Mesothelial cell of epicardium (in vitro differentiated cells): ENCODE measurements at places on chromosomes 3 and 15.

DNA sequence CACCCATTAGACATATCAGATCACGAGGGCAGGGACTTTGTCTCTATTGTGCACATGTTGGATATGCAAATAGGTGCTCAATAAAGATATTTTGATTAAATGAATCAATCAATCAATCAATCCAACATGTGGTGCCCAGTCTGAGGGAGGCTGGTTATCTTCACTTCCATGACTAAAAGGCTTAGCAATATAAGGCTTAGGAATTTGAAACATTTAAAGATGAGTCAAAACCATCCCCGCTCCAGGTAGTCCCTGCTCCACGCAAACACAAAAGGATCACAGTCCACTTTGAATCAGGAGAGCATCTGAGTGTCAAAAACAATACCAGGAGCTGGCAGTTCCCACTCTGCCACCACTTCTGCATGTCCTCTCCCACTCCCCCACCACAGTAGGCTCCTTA is 25.8 kb upstream of the PRICKLE2 start:
- DNase-seq = no peak

GRCh38 chr3:58129041-58129770 is 81.6 kb downstream of the DNASE1L3 start:
- DNase-seq = no peak

- DNase-seq = no peak
Measured at GRCh38 chr15:65837301-65838294, 31.7 kb upstream of the RAB11A start.

DNA sequence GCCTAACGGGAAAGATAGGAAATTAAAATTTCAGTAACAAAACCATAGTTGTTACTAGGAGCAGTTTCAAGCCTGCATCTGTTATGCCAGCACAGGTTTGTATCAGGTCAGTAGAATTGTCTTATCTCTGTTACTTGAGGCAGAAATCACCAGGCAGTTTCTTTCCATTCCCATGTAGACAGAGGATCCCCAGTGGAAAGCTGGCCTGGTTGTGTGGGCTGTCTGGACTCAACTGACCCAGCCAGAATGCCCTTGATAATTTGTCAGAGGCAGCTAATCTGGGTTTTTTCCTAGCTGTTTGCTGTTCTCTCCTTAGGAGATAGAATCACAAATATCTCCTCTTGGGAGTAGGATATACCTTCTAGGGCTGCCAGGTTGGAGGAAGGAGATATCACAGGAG is 1044.7 kb downstream of the IGSF11 start:
- no peak for DNase-seq

DNA sequence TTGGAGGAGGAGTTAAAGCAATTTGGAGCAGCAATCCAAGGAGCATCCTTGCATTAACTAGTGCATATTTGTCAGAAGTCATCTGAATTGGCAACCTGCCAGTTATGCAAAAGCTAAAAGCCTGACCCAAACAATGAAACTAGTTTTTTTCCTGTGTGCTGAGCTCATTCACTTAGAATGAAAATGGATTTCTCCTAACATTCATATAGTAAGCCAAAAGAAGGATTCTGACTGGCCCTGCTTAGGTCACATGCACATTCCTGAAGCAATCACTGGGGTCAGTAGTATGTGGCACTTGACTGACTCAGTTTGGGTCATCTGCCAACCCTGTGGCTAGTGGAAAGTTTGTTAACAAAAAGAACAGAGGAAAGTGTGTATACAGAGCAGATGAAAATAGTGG is 30.5 kb downstream of the OXSM start:
- no peak for DNase-seq

GRCh38 chr15:66653398-66653797 is 48.6 kb upstream of the SMAD6 start:
- no peak for DNase-seq

- DNase-seq = no peak
Measured at GRCh38 chr3:72664184-72664975, 183.9 kb downstream of the SHQ1 start.

- no peak for DNase-seq
Measured at GRCh38 chr15:68694111-68694510, 115.3 kb downstream of the CORO2B start.

GRCh38 chr3:100709842-100710260 is 557 bp downstream of the TFG start:
- peak; percentile 44 for DNase-seq

GRCh38 chr3:101813817-101814440 is 34.9 kb downstream of the NXPE3 start:
- DNase-seq = no peak

- DNase-seq = no peak
Measured at GRCh38 chr3:171648069-171648468, 162.2 kb downstream of the PLD1 start.

DNA sequence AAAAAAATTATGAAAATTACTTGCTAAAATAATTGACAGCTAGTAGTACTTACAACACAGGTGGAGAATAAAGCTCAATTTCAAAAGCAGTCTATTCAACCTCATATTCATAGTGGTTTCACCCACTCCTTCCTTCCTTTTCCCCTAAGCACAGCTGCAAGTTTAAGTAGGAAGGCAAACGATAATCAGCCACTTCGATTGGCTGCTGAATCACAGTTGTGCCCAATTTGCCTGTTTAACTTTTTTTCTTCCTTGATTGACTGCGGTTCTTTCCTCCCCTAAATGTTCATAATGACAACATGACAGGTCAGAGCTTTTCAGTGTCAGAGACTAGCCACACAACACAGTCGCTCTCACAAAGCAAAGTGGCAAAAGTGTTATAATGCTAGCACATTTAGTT is 468.0 kb upstream of the GBE1 start:
- DNase-seq = no peak

DNA sequence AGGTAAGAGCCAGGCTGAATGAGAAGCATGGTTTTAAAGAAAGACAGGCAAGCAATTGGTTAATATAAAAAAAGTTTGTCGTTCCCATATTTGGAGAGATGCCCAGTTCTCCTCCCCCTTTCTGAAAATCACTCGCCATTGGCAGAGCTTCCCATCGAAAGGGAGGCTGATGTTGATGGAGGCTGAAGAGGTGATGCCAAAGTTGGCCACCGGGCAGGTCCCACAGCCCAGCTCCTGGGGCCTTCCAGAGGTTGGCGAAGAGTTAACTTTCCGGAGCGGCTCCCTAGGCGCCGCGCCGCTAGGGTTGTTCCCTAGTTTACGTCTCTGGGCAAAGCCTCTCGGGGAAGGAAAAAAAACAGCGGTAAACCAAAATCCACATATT is 793 bp downstream of the PCOLCE2 start:
- DNase-seq = peak; percentile 47

GRCh38 chr3:193897288-193897687 is 238.7 kb upstream of the HES1 start:
- no peak for DNase-seq

DNA sequence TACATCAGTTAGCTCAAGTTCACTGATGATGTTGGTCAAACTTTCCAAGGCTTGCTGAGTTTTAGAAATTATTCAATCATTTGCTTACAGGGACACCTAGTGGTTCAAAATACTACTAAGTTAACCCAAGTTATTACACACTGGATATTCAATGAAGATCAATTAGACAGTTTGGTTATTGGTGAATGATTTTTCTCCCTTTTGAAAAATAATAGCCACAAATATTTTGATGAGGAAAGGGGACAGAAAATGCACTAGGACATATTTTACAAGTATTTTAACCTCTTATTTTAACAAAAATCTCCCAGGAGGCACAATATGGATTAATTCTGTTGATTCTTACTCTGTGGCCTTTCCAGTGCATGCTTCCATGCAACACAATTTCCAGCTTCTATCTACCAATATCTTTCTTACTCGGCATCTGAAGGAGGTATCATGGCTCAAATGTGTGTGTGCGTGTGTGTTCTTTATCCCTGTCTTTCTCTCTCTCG is 20.1 kb upstream of the GOLGA6L2 start:
- DNase-seq = no peak

- DNase-seq = no peak
Measured at GRCh38 chr3:152385761-152386160, 117.0 kb downstream of the MBNL1 start.

GRCh38 chr15:62824111-62825015 is 218.2 kb upstream of the TPM1 start:
- no peak for DNase-seq

DNA sequence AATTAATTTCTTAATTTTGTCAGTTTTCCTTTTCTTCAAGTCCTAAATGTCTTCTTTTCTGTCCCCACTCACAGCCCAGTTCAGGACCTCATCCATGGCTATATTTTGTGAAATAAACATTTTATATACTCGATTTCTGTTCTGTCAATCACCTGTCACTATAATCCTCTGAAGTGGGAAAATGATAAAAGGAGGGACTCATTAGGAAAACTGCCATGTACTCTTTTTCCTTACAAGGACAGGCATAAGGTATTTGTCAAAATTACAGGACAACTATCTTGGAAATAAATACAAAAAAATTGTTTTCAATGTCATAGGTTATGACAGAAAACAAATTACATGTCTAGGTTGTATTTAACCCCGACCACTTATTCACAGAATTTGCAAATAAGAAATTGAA is 240.1 kb upstream of the CBLB start:
- DNase-seq = no peak

DNA sequence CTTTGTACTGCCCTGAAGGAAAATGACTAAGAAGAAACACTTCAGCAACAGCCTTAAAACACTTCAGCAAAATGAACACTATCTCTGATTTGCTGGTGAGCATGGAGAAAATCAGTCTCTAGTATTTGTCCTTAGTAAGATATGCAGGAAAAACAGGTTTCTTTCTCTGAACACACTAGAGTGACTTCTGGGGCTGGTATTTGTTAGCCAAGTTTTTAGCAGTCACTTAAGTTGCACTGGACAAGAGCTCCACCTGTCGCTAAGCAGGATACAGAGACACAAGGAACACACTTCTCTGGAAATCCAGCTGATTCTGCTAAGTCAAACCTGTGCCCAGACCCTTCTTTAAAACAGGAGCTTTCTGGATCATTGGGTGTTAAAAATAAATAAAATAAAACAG is 65.3 kb downstream of the CHAC1 start:
- DNase-seq = no peak

- DNase-seq = no peak
Measured at GRCh38 chr15:92527197-92527596, 128.4 kb downstream of the FAM174B start.

DNA sequence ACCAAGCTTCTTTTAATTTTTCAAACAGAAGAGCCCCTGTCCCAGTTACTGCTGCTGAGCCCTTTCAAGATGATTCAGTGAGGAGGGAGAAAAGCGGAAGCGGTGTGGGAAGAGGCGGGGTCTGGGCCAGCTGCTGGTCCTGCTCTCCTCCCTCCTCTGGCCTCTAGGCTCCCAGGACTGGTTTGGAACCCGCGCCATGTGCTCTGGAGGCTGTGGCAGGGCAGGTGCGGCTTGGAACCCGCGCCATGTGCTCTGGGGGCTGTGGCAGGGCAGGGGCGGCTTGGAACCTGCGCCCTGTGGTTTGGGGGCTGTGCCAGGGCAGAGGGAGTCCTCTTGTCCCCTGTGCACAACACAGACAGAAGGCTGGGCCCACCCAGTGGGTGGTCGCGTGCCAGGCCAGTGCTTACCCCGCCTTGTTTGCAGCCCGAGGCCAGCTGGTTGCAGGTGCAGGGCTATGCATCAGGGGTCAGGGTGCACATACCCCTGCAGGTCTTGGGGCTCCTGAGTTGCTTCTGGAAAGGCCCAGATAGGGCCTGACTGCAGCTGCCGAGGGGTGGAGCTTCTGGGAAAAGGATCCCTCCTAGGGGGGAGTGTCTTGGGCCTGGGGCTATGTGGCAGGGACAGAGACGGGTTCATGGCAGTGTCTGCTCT is 12.2 kb downstream of the ALG1L2 start:
- no peak for DNase-seq

DNA sequence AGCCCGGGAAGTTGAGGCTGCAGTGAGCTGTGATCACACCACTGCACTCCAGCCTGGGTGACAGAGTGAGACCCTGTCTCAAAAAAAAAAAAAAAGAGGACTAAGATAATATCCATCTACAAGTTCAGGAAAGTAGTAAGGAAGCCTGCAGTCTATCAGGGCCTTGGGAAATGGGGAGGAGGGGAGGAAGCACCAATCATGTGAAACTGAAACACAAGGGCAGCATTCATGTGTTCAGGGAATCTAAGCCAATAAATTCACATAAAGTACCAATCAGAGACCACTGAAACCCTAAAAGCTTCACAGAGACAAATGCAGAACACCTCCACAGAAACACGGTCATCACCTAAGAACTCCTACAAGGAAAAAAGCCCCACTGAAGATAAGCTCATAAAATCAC is 22.9 kb upstream of the HHATL start:
- DNase-seq = no peak

DNA sequence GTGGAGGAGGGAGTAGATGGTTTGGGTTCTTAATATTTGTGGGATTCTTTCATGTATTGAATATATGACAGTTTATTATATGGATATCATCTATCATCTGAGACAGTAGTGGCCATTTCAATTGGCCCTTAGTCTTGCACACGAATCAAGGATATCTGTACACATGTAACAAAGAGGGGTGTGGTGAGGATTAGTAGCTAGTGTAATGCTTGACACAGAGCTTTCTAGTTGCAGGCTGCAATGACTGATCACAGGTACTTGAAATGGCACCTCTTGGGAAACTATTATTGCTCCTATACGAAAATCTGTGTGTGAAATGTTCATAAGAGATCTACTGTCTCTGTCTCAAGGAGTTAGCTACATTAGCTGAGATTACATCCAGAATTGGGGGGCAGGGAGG is 12.8 kb downstream of the TM4SF1 start:
- DNase-seq = no peak

DNA sequence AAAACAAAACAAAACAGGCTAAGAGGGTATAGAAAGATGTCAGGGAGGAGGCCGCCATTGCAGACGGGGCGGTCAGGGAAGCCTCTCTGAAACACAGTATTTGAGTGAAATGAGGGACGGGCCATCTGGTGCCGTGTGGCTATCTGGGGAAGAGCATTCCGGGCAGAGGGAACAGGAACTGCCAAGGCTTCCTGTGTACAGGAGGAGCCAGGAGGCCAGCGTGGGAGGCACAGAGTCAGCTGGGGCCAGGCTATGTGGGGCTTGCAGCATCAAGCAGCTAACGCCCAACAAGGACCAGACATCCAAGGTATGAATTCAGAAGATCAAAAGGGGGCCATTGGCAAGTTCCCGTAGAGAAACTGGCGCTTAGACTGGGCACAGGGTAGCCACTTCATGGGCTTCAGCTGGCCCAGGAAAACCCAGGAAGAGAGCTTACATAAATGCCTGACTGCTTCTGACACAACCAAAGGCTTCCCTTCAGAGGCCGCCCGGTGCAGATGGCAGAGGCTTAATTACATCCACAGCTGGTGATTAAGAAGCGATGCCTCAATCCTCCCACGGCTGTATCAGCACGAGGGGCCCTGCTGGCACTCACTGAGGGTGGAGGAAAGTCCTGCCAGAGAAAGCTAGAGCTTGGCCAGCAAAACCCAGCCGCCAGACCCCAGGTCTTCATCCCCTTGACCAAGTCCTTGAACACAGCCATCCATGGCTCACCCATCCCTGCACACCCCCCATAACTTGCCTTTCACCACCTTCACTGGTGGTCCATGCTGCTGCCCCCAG is 144.9 kb downstream of the MEGF11 start:
- DNase-seq = no peak

- no peak for DNase-seq
Measured at GRCh38 chr3:142902356-142902755, 13.5 kb upstream of the PCOLCE2 start.

GRCh38 chr3:43041517-43041916 is 62.4 kb downstream of the GASK1A start:
- DNase-seq = no peak

GRCh38 chr3:169812332-169813235 is at the start of the genes LRRC34 and LRRIQ4:
Gene LRRC34 (minus strand): TSS chr3:169812904. CDS start chr3:169812548, 356 bp downstream.
Gene LRRIQ4 (plus strand): TSS chr3:169812870. CDS start chr3:169821922, 9,052 bp downstream.
- DNase-seq = peak; percentile 52

GRCh38 chr15:41661078-41661517 is 893 bp downstream of the MGA start:
- DNase-seq = no peak

GRCh38 chr15:67085237-67085817 is 19.9 kb downstream of the SMAD3 start:
- DNase-seq = no peak
